ENCODE measurements at places on chromosomes 3 and 15.
A peak's percentile ranks its signal among the peaks of the same experiment; 100 is the strongest.

- no peak for DNase-seq
Measured at GRCh38 chr3:123485551-123485950, 36.7 kb upstream of the ADCY5 start.

- peak; percentile 8 for DNase-seq
Measured at GRCh38 chr3:72128921-72129320, 344.0 kb upstream of the PROK2 start.

GRCh38 chr15:74723754-74724334 lies 1.5 kb downstream of the CYP1A1 start:
- DNase-seq: peak; percentile 12

DNA sequence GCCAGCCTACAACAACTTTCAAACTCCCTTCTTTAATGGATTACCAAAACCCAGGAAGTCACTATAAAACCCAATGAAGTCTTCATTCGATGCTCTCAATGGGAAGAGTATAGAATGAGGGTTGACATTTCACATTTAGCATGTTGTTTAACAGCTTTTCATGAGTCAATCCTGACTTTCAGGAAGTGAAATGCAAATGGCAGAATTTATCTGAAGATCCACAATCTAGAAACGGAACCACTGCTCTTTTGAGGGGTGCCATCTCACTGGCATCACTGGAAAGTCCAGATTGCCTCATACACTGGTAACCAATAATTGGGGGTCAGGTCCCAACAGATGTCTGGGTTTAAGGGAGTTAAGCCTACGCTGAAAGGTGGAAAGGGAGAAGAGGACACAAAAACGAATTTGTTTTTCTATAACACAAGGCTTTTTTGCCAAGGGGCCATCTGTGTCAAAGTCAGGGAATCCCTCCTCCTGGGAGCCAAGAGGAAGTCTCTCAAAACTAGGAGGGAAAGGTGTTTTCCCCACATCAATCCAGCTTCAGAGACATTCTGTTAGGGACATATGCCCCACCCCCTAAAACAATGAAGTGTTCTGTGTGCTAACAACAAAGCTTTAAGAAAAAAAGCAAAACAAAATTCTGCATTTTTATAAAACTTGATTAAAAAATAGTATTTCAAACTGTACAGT lies 12.0 kb upstream of the ATP1B3 start:
- DNase-seq: no peak

- no peak for DNase-seq
Measured at GRCh38 chr3:115148142-115148790, 1.2 kb upstream of the ZBTB20 start.

GRCh38 chr15:62409466-62409865 lies 244.4 kb upstream of the C2CD4B start:
- no peak for DNase-seq

DNA sequence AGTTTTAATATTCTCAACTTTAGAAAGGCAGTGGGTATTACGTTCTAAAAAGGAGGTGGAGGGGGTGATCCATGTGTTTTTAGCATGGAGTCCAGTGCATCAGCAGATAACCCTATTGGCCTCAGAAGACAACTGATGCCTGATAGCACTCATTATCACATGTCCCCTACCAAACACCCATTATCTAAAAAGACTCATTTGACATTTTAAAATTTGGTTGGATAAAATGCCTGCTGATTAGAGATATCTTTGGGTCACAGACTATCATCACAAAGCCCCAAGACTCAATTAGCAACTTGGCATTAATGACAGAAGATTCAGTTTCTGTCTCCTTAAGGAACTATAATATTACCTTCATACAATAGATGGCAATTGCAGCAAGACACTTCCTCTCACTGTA lies 589.3 kb downstream of the RBMS3 start:
- DNase-seq: no peak

DNA sequence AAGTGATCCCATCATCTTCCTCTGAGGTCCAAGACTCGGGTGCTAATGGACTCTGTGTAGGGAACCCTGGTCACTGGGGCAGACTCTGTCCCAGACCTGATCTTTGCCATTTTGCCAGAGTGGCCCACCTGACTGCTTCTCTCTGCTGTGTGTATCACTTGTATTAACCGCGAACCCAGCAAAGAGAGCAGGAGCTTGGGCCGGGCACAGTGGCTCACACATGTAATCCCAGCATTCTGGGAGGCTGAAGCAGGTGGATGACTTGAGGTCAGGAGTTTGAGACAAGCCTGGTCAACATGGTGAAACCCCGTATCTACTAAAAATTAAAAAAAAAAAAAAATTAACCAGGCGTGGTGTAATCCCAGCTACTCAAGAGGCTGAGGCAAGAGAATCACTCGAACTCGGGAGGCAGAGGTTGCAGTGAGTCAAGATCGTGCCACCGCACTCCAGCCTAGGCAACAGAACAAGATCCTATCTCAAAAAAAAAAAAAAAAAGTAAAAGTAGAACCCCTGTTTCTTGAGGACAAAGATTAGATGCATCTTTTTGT lies 32.9 kb upstream of the CYP11A1 start:
- DNase-seq: no peak

- DNase-seq: no peak
Measured at GRCh38 chr3:101998256-101998926, 149.1 kb downstream of the NFKBIZ start.

- DNase-seq: no peak
Measured at GRCh38 chr3:83649692-83650091, 1309.1 kb upstream of the CADM2 start.

- DNase-seq: no peak
Measured at GRCh38 chr3:78347176-78347575, 1307.3 kb downstream of the ROBO2 start.

- no peak for DNase-seq
Measured at GRCh38 chr15:70726753-70727152, 36.6 kb downstream of the UACA start.

DNA sequence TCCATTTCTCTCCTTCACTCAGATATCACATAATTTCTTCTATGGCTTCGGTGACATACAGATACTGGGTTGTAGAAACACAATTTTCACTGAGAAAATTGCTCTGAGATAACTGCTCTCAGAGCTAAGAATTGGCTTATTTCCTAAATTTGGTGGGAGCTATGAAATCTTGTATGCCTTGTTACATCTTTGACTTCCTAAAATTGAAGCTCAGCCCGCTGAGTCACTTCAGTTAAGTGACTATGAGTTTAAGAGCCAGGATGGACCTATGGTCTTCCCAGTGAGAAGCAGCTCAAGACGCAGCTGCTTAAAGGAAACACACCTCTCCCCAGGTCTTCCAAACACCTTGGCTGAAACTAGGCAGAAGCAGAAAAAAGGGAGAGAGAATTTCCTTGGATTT lies 56.4 kb downstream of the EFHB start:
- no peak for DNase-seq

DNA sequence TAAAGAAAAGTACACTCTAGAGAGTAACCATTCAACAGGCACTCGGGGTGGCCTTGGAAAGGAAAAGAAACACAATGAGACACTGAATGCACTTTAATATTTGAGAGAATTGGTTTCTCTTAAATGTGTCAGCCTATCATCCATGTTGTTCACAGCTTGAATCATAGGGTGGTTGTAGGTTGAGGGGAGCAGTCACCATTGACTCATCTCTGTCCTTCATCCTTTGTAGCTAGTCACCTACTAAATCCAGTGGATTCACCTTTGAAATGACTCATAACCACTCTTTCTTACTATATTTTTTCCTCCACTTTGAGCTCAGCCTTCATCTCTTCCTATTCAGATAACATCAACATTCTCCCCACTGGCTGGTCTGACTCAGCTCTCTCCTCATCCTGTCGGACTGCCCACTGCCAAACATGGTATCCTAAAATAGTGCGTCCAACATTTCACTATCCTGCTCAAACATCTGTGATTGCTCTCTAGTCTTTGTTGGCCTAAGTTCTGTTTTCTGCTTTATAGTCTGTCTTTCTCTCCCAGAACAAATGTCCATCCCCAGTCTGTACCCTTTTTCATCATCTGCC lies 182.7 kb upstream of the GADL1 start:
- no peak for DNase-seq

DNA sequence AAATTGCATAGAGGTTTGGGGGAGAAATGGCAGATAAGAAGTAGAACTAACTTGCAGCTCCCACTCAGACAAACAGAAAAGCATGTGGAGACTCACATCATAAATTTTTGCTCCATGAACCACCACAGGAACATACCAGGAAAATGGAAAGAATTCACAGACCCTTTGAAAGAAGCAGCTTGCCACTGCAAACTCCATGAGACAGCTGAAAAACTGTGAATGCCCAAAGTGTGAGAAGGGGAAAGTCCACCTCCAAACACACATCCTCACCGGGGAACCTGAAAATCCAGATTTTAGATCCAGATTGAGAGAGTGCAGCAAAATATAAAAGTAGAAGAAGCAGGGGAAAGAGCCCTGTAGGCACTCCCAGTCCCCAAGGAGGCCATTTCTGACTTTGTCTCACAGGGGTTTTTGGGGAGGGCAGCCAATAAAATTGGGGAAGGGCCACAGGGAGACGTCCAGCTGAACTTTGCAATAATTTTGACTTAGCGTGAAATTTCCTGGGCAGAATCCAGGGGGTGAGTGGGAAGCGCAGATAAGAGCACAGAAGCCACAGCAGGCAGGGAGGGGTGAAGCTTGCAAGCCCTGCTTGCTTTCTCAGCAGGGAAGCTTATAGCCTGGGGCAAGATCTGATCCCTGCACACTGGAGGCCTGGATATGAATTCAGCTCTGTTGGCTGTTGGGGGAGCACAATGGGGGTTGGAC lies 183.4 kb upstream of the UBE2E2 start:
- no peak for DNase-seq

DNA sequence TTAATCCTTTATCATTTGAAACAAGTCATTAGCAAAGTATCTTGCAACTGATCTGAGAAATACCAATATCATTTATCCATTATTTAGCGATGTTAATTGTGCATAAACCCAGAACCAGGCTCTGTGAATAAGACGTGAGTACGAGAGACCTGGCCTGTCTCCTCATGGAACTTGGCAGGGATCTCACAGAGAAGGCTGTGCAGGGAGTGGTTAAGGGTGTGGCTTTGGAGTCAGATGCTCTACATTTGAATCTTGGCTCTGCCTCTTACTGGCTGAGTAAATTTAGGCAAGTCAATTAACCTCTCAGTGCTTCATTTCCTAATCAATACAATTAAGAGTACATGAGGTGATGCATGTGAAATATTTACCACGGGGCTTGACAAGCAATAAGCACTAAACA lies 39.9 kb upstream of the TBL1XR1 start:
- DNase-seq: no peak

- no peak for DNase-seq
Measured at GRCh38 chr15:63626955-63627354, 29.8 kb downstream of the FBXL22 start.

DNA sequence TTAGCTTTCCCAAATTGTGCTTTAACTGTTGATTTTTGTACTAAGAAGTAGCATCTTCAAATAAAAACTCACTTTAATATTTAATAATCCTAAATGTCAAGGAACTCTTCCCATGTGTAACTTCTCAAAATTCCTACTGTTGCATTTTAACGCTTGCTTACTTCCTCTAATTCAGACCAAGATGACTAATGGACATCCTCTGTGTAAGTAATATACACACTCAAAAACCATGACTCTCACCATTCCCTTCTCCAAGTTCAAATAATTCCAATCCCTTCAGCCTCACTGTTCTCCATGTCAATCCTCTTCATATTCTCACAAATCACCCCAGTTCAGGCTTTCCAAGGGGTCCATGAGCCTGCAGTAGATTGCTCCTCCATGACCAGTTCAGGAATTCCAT lies 13.0 kb downstream of the MRPL46 start:
- no peak for DNase-seq

DNA sequence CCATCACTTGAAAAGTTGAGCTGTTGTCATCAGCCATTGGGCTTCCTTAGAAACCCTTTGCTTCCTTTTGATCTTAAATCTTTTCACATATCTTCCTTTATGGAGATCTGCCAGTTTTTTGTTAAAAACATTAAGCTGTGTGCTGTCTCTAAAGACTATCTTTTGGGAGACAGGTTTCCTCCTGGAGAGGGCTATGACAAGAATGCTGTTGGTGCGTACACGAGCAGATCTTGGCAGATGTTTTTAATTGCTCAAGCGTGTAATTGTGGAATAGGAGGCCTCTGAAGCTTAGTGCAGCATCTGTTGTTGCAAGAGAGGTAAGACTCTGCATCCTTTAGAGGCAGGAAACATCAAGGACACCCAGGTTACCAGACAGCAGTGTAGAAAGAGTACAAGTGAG lies 56.8 kb downstream of the PHLDB2 start:
- no peak for DNase-seq

Measured in NCI-H446 (cell line).